HFFc6 (cell line): ENCODE measurements at places on chromosomes 12 and 14. TPM values are rescaled to one million over a fixed set of nuclear protein-coding genes. Genes with fewer than 3 reads are reported as not detected.

The HOXC11 gene
- total RNA-seq = 0.08 to 2.1 TPM (median 0.29 TPM) in 3 replicates

The SERPINA9 gene
- total RNA-seq = not detected in 3 replicates

The KRR1 gene
- 52.2 and 62.8 TPM in 2 replicates for total RNA-seq

The CLEC2A gene
- total RNA-seq = not detected in 2 replicates

The POTEM gene
- not detected in 3 replicates for total RNA-seq

The IL22 gene
- not detected in 3 replicates for total RNA-seq

The GAPDH gene
- total RNA-seq = 5,985 to 7,287 TPM (median 6,227 TPM) in 3 replicates

The OAS2 gene
- total RNA-seq = 0.27 to 0.51 TPM (median 0.50 TPM) in 3 replicates

The MDGA2 gene
- not detected in 3 replicates for total RNA-seq

The ESR2 gene
- total RNA-seq = not detected in 3 replicates

The PIWIL1 gene
- not detected in 3 replicates for total RNA-seq

The RGS6 gene
- not detected in 3 replicates for total RNA-seq

The POU6F1 gene
- total RNA-seq = 2.5 and 4.2 TPM in 2 replicates

The COX8C gene
- not detected in 3 replicates for total RNA-seq

The B4GALNT1 gene
- 1.1 to 2.4 TPM (median 1.6 TPM) in 3 replicates for total RNA-seq

The TSPAN8 gene
- total RNA-seq = not detected in 2 replicates

The PKP2 gene
- 0.11 TPM in 1 of 3 replicates, not detected in the others for total RNA-seq

The GRIN2B gene
- total RNA-seq = not detected in 3 replicates

The KIF5A gene
- total RNA-seq = 1.1 to 1.6 TPM (median 1.2 TPM) in 3 replicates

The SLC38A4 gene
- 9.6 to 14.2 TPM (median 11.4 TPM) in 3 replicates for total RNA-seq

The KRT73 gene
- not detected in 3 replicates for total RNA-seq

The LMO3 gene
- total RNA-seq = 0.24 to 0.57 TPM (median 0.29 TPM) in 3 replicates

The DTX1 gene
- total RNA-seq = not detected in 3 replicates

The BHLHE41 gene
- 14.3 to 16.2 TPM (median 15.2 TPM) in 3 replicates for total RNA-seq

The CNTN1 gene
- not detected in 3 replicates for total RNA-seq

The ZNF891 gene
- 0.61 to 0.63 TPM (median 0.61 TPM) in 3 replicates for total RNA-seq
